ENCODE measurements at places on chromosomes 5 and 9.

- no peak for DNase-seq
Measured at GRCh38 chr9:37036371-37036775, 2.3 kb upstream of the PAX5 start.

- DNase-seq: no peak
Measured at GRCh38 chr9:104892701-104893100, 35.3 kb downstream of the ABCA1 start.

GRCh38 chr5:33997331-33997983 is 10.4 kb downstream of the AMACR start:
- peak; percentile 90 for DNase-seq

GRCh38 chr9:128421482-128421996 is 882 bp downstream of the CERCAM start:
- peak; percentile 90 for DNase-seq

- no peak for DNase-seq
Measured at GRCh38 chr9:78262655-78263054, 26.8 kb downstream of the CEP78 start.

GRCh38 chr5:154038707-154039457 is at the start of the genes FAM114A2 and MFAP3:
Gene FAM114A2, minus strand, starts transcription at chr5:154038910. Its CDS starts 3,957 bp downstream, at chr5:154034953.
Gene MFAP3, plus strand, starts transcription at chr5:154038967. Its CDS starts 10,756 bp downstream, at chr5:154049723.
- peak; percentile 83 for DNase-seq

DNA sequence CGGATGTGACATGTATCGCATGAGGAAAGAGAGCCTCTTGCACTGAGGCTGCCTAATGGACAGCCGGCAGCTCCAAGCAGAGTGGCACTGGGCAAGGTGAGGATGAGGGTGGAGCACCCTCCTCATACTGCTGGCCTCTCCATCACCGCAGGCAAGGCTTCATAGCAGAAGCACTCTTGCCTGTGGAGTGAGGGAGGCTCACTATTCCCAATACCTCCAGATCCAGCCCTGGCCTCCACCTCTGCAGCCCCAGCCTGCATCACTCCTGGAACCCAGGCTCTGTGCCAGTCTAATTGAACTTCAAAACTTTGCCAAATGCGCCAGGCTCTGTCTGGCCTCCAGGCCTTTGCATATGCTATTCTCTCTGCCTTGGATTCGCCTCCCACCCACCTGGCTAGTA is 29.7 kb upstream of the ARAP3 start:
- DNase-seq: no peak

DNA sequence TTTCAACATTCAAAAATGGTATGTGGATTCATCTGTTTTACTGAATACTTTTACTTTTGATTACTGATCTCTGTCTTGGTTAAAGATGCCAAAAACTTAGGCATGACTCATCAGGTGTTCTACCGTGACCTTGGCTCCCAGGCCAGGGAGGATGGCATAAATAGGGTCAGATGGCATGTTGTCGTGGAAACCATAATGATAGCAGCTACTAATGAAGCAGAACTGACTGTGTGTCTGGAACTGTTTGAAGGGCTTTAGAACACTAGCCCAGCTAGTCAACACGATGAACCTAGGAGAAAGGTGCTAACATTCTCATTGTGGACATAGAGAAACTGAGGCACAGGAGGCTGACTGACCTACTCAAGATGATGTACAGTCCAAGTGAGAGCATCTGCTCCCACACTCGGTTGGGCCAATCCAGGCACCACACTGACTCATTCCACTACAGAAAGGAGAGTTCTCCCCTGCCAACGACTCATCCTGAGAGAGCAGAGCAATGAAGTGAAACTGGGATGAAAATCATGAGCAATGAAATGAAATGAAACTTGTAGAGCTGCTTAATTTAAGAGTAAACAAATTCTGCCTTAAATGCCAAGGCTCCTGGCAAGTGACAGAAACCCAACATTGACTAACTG is 116.0 kb downstream of the TENT4A start:
- no peak for DNase-seq

- no peak for DNase-seq
Measured at GRCh38 chr9:72351538-72352453, 13.2 kb downstream of the ZFAND5 start.

- DNase-seq: peak; percentile 36
Measured at GRCh38 chr5:160297004-160297403, 15.4 kb downstream of the CCNJL start.

GRCh38 chr9:121698627-121699570 is 47.5 kb downstream of the DAB2IP start:
- peak; percentile 92 for DNase-seq

- no peak for DNase-seq
Measured at GRCh38 chr5:138981586-138981985, 106.5 kb upstream of the LRRTM2 start.
